ENCODE measurements at places on chromosomes 6 and 20.

DNA sequence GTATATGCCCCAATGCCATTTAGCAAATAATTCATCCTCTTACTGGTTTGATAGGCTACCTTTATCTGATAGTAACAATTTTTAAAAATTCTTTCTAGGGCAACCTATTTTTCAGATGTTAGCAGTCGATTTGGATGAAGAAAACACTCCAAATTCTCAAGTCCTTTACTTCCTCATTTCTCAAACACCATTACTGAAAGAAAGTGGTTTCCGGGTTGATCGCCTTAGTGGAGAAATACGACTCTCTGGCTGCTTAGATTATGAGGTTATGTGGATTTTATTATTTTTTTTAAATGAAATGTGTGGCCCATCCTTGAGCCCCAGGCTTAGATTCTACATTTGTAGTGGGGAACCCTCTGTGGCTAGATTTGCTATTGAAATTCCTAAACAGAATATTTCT lies 26.3 kb downstream of the CDH26 start:
- no peak for DNase-seq

DNA sequence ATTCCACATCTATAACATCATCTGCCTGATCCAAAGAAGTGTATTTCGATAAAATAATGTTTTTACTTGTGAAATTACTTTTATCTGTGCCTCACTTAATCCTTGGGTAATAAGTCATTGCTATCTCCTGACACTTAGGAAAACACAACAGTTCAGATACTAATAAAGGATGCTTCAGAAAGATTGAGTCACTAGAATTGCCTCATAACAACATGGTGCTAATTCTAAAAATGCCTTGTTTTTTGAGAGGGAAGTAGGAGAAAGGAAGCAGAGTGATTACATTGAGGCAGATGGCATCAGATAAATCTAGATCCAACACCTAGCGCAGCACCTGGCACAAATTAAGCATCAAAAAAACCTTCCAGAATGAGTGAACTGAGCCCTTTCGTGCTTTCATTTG lies 69.0 kb downstream of the NCOA7 start:
- no peak for DNase-seq

GRCh38 chr6:84150705-84151104 lies 76.7 kb downstream of the CEP162 start:
- DNase-seq = no peak

- DNase-seq = no peak
Observed at GRCh38 chr6:155244434-155244833, 19.4 kb upstream of the CLDN20 start.

DNA sequence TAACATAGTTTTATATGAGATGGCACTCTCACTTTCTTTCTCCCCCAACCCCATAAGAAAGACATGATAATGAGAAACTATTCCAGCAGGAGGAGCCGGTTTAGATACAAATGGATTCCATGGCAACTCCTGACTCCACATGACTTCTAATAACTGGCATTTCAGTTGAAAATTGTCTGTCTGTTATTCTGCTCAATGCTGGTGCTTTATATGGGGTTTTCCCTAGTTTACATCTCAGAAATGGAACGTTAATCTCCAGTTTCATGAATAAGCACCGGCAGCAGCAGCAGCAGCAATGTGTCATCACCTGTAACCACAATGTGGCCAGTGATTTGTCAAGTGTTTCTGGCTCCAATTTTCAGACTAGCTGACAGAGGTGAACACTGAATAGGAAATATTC lies 8.0 kb upstream of the SIM1 start:
- DNase-seq = peak; percentile 53

DNA sequence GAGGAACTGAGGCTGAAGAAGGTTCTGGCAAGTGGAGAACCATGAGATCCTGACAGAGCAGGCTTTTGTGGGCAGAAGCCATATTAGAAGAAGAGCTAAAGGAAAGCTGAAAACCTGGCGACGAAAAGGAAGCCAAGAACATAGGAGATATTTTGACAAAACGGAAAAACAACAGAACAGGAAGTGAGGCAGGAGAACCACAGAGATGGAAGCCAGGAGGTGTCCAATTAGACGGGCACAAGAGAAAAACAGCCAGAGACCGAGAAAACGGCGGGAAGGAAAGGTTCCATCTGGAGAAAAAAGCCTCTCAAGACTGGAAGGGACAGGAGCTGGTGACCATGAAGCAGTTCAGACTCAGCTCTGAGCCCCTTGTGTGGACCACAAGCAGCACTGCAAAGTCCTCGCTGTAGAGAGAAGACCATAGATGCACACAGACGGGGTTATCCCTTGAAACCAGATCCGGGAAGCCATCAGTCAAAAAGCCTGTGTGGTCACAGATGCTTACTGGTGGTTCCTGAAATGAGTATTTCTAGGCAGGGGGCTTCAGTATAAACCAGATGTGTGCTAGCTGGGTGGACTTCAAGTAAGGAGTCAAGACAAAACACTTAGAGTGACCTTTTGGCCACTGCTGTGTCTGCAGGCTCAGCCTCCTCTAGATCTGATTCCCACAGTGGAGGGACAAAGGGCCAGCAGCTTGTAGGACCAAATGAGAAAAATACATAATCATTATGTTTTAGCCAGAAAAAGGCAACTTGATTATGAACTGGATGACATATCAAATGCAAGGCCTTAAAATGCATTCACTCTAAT lies 30.7 kb downstream of the SSR1 start:
- peak; percentile 14 for DNase-seq

DNA sequence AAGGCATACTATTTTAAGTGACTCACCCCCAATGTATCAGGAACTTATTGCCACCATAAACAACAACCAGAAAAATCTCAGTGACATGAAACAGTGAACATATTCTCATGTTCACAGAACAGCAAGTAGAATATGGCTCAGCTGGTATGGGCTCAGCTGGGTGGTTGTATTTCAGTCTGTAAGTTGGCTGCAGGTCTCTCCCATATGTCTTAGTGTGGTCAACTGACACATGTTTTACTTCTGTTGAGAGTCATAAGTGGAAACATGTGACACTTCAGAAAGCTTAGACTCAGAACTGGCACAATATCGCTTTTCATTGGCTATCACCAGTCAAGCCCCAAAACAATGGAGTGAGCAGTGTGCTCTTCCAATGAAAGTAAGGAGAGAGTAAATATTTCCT lies 574.1 kb downstream of the HAO1 start:
- DNase-seq = no peak

DNA sequence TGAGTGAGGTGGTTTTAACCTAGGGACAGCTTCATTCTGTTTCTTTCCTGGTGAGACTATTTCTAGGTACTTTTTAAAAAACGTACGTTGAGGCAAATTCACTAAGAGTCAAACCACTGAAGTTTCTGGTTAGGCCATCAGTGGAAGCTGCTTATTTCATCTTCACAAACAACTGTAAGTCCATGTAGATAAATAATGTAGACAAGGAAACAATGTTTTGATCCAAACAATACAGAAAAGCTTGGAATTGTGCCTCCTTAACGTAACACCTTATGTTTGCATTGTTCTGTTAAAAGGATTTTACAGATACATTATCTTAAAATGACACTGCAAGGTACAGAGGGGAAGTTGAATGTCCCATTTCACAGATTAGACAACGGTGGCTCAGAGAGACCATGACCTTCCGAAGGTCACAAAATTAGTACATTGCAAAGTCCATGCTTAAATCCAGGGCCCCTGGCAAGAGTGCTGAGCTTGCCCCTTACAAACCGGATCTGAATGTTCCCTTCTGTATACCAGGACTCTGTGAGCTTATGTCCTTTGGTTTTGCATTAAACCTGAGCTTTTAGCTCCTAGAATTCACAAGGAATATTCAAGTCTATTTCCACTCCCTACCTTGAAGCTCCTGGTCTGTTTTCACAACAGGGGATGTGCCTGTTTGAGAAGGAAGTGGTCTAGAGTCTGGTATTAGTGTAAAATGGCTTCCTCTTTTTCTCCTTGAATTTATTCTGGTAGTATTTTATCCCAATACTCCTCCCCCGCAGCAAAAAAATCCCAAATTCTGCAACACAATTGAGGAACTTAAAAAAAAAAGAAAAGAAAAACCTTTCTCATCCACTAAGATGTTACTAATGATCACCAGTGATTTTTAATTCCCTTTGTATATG lies 28.9 kb upstream of the ZNF217 start:
- no peak for DNase-seq

Data from osteoblast (primary cell).